ENCODE measurements at places on chromosomes 3 and 15. TPM values are rescaled to one million over a fixed set of nuclear protein-coding genes. Genes with fewer than 3 reads are reported as not detected.

Gene CGNL1
- total RNA-seq = 16.8 TPM

DNA sequence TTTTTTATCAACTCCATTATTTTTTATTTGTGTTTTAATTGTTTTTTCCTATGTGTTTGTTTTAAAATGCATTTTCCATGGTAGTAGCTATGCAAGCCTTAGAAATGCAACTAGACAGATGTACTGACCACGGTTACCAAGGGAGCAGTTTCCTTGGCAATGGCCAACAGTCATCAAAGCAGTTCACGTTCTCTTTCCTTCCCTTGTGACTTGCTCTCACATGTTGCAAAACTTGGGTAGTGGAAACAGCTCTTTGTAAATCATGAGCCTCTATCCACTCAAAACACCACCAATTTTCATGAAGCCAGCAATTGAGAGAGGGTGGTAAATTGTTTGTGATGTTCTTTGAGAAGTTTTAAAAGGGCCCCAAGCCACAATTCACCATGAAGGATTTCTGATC lies 499.4 kb upstream of the MDFIC2 start:
- DNase-seq = peak; percentile 24

DNA sequence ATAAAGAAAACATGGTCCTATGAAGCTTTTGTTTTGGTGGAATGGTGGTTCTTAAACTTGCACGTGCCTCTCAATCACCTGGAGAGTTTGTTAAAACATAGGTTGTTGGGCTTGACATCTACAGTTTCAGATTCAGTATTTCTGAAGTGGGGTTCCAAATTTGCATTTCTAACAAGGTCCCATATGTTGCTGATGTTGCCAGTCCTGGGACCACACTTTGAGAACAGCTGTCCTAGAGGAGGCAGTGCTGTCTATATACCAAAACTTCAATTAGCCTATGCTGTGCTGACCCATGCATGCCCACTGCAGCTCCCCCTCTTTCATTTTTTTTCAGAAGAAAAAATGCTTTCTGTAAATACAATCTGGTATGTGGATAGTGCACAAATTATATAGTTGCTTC lies 31.3 kb downstream of the ALCAM start:
- no peak for DNase-seq

DNA sequence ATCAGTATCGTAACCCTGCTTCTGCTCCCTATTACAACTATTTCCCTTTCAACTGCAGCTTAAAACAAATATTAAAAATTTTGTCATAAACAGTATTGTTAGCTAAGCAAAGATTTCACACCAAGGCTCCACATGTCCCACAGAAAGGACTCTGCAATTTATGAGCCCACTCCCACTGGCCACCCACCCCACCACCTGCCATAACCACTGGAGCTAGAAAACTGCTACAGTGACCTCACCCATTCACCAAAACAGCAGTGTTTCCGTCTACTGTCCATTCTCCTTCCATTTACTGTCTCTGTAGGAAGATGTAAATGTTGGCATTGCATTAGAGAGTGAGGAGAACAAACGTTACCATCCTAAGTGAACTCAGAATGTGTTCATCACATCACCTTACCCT lies 150.9 kb downstream of the IMPG2 start:
- DNase-seq = no peak

Gene SCN5A
- 115 TPM for total RNA-seq

GRCh38 chr15:94602754-94603470 lies 371.6 kb downstream of the MCTP2 start:
- no peak for DNase-seq

DNA sequence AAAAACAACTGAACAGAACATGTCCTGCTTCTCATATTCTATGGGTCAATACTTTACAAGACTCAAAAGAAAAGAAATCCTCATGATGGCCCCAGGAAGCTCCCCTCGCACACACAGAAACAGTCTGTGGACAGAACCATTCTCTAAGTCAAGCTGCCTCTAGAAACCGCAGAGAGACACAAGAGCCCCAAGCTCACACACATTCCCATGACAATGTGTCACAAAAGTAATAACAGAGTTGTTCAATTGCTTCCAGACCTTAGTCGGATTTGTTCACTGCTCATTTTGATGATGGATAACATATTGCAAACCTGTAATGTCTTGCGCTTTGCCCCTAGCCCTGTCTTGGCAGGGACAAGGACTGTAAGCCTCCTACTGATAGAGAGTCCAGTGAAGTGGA lies 60.9 kb downstream of the UMPS start:
- DNase-seq = no peak

DNA sequence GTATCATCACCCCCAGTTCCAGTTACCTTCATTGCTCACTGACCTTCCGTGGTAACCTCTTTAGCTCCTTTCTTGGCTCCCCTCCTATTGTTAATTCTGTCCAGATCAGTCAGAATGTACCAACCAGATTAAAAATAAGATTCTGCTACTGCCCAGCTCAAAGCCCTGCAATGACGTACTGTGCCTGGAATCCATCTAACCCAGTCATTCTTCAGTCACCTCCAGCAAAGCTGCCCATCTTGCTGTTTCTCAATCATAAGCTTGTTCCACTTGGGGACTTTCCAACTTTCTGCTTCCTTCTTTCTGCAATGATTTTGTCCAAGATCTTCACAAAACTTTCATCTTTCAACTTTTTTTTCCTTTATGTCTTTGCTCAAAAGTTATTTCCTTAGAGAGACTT lies 512.0 kb upstream of the ZNF385D start:
- DNase-seq = no peak

GRCh38 chr3:119933207-119933606 lies 151.3 kb downstream of the NR1I2 start:
- DNase-seq = no peak

DNA sequence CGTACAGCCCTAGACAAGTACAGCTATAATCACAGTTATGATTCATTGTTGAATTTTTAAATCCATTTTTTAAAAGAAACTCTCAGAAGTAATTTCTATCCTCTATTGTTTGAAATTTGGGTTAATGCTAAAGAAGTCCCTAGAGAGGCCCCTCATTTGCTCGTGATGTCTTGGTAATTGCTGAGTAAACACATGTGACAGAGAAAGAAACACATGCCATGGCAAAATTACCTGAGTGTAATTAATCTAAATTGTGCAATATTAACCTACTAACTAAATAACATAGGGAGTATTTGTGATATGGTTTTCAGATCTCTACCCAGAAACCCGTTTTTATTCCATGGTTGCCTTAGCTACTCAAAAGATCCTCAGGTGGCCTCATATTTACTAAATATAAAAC lies 10.8 kb downstream of the NEK10 start:
- DNase-seq = no peak

DNA sequence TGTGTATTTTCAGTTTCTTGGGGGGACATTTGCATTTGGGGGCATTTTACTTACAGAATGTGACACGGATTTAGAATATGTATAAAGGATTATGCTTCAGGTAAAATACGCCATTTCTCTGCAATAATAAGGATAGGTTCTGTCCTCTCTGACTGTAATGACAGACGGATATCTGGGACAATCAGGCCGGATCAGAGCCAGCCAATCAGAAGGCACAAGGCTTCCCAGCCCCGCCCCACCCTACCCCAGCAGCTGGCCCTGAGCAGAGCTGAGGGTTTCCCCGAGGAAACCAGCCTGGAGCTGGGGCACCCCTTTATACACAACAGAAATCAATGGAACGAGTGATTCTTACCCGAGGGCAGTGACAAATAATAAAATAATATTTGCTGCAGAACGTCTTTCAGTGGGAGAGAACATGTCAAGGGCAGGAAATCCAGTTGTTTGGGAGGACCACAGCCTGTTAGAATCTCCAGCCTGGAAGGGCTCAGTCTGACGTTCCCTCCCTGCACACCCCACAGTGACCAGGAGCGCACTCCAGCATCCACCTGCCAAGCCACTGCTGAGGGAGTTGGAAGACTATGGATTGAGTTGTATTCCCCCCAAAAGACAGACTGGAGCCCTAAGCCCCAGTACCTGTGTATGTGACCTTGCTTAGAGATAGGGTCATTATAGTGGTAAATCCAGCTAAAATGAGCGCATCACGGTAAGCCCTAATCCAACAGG lies 30.3 kb upstream of the SEC13 start:
- no peak for DNase-seq

Gene GOLGA6L24
- not detected for total RNA-seq

DNA sequence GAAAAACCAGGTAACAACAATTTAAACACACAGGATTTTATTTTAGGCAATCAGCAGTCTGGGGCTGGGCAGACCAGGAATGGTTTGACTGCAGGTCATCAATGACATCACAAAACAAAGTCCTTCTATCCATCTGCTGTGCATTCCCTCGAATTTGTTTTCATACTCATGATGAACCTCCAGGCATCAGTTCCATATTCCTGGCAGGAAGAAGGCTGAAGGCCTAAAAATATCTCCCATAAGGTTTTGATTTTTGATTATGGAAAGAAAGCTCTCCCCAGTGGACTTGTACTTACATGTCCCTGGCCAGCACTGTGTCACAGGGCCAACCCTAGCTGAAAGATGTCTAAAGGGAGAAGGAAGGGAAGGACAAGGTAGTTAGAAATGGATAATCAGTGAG lies 107.4 kb downstream of the PEAK1 start:
- no peak for DNase-seq

Gene GHSR
- total RNA-seq = not detected

GRCh38 chr3:179668429-179668828 lies 15.6 kb downstream of the USP13 start:
- no peak for DNase-seq

DNA sequence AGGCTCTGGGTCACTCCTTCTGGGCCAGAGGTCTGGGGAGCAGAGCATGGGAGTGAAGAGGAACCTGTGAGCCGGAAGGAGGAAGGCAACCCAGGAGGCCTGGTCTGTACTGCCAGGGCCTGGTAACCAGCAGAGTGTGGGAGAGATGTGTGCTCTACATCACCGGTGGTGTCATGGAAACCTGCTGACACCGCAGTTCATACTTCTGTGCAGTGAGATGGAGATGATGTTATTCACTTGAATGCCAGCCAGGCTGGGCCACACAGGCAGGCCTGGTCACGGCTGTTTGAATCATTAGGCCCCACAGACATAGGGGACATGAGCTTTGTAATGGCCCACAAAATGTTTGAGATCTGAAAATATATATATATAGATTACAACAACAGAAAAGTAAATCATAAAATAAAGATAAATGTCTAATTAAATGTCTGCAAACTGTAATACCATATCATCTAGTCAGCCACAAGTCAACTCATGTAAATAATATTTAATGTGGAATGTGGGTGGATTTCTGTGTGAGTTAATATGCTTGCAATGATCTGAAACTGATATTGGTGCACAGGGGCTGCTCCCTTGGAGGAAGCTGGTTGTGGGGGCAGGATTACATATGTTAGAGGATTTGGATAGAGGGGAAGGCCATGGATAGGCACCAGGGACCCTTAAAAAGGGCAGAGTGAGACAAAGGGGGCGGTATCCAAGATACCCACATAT lies 108.5 kb upstream of the PFN2 start:
- no peak for DNase-seq

GRCh38 chr3:60160822-60161748 lies 1090.2 kb downstream of the FHIT start:
- no peak for DNase-seq

GRCh38 chr3:122727294-122727693 lies 46.7 kb downstream of the PARP14 start:
- DNase-seq = no peak

GRCh38 chr3:134197681-134198261 lies 52.9 kb downstream of the RYK start:
- no peak for DNase-seq

- DNase-seq = no peak
Observed at GRCh38 chr3:181969925-181970324, 258.2 kb downstream of the SOX2 start.

DNA sequence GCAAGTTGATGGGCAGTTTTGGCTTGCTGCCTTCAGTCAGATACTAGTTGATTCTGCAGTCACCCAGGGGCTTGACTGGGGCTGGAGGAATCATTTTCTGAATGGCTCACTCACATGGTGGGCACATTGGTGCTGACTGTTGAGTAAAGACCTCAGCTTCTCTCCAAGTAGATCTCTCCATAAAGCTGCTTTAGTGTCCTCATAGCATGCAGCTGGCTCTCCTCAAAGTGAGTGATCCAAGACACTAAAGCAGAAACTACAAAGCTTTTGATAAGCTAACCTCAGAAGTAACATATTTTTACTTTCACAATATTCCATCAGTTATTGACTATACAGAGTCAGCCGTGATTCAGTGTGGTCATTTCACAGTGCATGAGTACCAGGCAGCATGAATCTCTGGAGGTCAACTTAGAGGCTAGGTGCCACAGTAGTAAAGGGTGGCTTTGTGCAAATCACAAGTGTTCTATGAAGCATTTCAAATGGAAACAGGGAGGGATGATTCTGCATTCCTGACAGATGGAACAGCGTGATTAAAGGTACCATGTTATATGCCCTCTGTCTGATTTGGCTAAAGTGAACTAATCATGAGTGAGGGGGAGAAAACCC lies 24.3 kb upstream of the ATP8B4 start:
- DNase-seq = no peak

DNA sequence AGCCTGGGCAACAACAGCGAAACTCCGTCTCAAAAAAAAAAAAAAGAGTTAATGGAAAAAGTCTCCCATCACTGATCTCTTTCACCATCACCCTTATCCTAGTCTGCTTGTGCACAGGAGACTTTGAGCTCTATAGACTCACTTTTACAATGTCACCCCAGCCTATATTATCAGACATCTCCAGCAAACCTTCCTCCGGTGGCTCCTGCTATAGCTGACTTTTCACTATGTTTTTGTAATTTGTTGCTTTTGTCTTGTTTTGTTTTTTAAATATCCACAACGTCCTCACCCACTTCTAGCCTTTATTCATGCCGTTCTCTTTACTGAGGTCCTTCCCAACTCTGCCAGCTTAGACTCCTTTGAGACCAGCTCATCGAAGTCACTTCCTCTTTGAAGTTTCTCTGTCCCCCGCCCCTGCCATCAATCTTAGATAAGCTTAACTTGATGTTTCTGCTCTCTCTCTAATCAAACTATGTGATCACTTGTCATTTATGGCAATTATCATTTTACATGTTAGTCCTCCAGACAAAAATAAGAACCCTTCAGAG lies 82.7 kb upstream of the CHD2 start:
- DNase-seq = no peak

Gene SAMD7
- total RNA-seq = not detected

DNA sequence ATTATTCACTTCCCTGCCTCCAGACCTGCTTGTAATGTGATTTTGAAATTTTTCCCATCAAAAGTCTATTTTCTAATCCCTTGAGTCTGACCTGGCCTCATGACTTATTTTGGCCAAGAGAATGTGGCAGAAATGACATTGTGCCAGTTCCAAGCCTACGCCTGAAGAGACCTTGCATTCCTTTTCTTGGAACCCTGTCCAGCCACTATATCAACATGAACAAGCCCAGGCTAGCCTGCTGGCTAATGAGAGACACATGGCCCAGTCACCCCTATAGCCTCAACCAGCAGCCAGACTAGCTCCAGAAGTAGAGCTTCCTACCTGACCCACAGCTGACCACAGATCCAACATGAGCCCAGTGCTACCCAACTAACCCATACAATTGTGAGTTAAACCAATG lies 121.1 kb upstream of the ACP3 start:
- no peak for DNase-seq

Gene VWA5B2
- total RNA-seq = not detected

- no peak for DNase-seq
Observed at GRCh38 chr15:62126364-62126763, 38.7 kb downstream of the C2CD4B start.

Gene OR5K2
- not detected for total RNA-seq

Gene TTLL3
- 20.4 TPM for total RNA-seq

All from left cardiac atrium (tissue), 4 donors.